HuH-7.5 (cell line): ENCODE measurements at places on chromosomes 3 and 15.

GRCh38 chr3:21750080-21750696 lies 822 bp downstream of the ZNF385D start:
- no peak for DNase-seq

DNA sequence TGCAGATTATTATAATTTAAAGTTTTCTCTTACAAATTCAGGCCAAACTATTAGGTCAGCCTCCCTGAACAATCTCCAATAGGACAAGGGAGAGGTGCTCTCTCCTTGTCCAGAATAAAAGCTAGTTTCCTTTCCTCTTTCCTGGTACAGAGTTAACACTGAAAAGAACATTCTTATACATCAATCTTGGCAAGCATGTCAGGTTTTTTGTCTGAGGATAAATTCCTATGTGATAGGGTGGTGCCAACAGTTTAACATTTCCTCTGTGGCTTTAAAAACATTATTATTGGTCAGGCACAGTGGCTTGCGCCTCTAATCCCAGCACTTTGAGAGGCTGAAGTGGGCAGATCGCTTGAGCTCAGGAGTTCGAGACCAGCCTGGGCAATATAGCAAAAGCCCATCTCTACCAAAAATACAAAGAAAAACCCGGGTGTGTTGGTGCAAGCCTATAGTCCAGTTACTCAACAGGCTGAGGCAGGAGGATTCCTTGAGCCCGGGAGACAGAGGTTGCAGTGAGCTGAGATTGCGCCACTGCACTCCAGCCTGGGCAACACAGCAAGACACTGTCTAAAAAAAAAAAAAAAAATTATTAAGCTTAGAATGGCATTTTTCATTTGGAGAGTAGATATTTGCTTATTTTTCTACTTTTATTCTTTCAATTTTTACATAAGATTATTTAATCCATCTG lies 13.7 kb upstream of the ULK4 start:
- no peak for DNase-seq

GRCh38 chr15:73585871-73586654 lies 47.1 kb downstream of the NPTN start:
- no peak for DNase-seq

DNA sequence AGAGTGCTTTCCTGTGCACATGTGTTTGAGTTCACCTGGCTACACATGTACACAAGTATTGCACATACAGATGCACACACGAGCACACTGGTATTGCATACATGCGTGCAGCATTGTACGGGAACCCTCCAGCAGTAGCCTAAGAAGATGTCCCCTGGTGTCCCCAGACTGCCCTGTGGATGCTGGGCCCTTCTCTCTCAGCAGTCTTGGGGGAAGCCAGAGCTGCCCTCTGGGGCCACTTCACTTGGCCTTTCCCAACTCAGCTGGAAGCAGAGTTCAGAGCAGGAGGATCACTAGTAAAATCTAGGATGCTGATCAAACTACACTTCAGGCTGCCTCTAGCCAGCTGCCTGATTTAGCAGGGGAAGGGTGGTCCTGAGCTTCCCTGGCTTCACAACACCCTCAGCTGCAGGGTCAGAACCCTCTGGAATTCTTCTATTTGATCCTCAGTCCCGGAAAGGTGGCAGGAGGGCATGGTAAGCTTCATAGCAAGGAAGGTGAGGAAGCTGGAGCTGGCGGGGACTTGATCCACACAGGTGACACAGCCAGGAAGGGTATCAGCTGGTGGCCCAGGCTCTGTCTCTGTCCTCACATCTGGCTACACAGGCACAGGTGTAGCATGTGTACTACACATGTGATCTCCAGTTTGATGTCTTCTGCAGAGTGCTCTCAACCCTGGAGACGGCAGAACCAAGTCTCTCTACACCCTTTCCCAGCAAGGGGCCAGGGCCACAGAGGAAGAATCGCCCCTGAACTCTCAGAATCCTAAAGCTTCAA lies 36.5 kb downstream of the KLF15 start:
- no peak for DNase-seq

GRCh38 chr3:184314700-184315542 lies 515 bp downstream of the EIF4G1 start:
- peak; percentile 57 for DNase-seq

GRCh38 chr3:106208967-106209366 lies 340.2 kb upstream of the CBLB start:
- no peak for DNase-seq

GRCh38 chr3:55484801-55485791 lies 2.0 kb downstream of the WNT5A start:
- DNase-seq: peak; percentile 71
